Lung (tissue), 17 donors: ENCODE measurements at places on chromosomes 1 and 21.

DNA sequence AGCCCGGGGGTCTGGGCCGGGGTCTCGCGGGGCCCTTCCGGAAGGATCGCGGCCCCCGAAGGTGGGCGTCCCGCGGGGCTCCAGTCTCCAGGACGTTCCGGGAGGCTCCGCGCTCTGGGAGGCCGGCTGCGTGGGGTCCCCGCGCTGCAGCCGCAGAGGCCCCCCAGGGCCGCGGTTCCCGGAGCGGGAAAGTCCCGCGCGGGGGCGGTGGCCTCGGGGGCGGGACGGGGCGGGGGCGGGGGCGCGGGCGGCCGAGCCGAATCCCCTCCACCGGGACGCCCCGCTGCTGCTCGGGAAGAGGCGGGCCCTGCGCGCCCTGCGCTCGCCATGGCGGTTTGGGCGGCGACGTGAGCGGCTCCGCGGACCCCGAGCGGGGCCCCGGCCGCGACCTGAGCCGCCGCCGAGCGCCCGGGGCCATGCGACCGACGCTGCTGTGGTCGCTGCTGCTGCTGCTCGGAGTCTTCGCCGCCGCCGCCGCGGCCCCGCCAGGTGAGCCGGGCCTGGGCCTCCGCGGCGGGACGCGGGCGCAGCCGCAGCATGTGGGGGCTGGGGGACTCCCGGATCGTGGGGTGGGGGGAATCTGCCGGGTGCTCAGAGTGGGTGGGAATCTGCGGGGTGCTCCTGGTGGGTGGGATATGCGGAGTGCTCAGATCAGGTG is at the start of gene IFNGR2:
Gene IFNGR2, plus strand, starts transcription at position 286 of the 658 bp plus-strand sequence. Its CDS starts 131 bp downstream, at position 417.
- peak; percentile 70 for DNase-seq

GRCh38 chr1:84090447-84091245 is 53.4 kb upstream of the PRKACB start:
- no peak for DNase-seq

DNA sequence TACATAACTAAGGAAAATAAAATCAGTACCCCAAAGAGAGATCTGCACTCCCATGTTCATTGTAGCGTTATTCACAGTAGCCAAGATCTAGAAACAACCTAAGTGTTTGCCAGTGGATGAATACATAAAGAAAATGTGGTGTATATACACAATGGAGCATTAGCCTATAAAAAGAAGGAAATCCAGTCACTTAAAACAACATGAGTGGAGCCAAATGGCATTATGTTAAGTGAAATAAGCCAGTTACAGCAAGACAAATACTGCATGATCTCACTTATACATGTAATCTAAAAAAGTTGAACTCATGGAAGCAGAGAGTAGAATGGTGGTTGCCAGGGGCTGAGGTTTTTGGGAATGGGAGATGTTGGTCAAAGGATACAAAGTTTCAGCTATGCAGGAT is 508.3 kb upstream of the B3GALT2 start:
- no peak for DNase-seq

GRCh38 chr1:161781995-161782394 is 15.9 kb downstream of the ATF6 start:
- DNase-seq: no peak

GRCh38 chr21:19276665-19277064 is 873.1 kb upstream of the TMPRSS15 start:
- DNase-seq: no peak

DNA sequence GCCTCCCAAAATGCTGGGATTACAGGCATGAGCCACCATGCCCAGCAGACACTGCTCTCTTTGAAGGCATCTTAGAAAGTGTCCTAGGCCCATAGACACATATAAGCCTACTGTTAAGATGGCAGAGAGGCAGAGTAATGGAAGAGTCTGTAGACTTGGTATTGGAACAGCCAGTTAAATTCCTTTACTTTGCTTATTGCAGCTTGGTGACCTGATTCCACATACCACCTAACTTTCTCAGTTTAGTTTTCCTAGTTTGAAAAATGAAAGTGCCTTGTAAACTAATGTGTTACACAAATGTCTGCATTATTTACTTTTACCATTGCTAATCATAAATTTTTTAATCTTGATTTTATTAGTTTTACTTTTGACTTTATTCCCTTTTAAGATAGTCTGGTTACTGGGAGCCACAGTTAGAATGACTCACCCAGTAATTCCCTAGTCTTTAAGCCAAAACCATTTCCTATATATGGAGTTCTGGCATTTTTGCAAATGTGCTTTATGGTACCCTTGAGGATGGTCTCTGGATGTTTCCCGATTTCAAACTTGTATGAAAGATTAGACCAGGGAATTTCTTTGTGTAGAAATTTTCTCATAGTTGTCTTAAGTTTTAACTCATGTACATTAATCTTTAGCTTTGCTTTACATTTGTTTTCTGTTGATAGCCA is 6.4 kb downstream of the SMAP2 start:
- DNase-seq: no peak

- DNase-seq: no peak
Measured at GRCh38 chr1:39531526-39531925, 40.1 kb downstream of the BMP8A start.

DNA sequence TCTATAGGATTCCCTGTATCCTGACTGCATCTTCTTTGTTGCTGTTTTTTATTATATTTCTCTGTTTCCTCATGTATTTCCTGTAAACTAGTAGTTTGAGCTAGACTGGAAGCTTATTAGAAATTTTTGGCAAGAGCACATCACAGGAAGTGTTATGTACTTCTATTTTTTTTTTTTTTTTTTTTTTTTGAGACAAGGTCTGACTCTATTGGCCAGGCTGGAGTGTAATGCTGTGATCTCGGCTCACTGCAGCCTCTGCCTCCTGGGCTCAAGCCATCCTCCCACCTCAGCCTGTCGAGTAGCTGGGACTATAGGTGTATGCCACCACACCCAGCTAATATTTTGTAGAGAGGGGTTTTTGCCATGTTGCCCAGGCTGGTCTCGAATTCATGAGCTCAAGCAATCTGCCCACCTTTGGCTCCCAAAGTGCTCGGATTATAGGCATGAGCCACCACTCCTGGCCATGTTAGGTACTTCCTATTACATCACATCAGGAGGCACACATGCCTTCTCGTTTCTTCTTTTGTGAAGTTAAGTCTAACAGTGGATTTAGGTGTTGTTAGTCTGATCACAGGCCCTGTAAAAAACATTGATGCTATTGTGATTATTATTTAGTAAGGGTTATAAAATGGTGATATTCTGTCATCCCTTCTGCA is 12.5 kb downstream of the C1orf21 start:
- DNase-seq: no peak

- DNase-seq: no peak
Measured at GRCh38 chr1:225347123-225347683, 80.6 kb downstream of the LBR start.

GRCh38 chr21:33831962-33832659 is 83.5 kb downstream of the ATP5PO start:
- peak; percentile 52 for DNase-seq

GRCh38 chr1:229018674-229019295 is 252.1 kb upstream of the RAB4A start:
- no peak for DNase-seq

GRCh38 chr1:232822530-232822929 is 17.3 kb downstream of the MAP10 start:
- no peak for DNase-seq

GRCh38 chr1:224744521-224744920 is 128.4 kb downstream of the CNIH3 start:
- DNase-seq: no peak

DNA sequence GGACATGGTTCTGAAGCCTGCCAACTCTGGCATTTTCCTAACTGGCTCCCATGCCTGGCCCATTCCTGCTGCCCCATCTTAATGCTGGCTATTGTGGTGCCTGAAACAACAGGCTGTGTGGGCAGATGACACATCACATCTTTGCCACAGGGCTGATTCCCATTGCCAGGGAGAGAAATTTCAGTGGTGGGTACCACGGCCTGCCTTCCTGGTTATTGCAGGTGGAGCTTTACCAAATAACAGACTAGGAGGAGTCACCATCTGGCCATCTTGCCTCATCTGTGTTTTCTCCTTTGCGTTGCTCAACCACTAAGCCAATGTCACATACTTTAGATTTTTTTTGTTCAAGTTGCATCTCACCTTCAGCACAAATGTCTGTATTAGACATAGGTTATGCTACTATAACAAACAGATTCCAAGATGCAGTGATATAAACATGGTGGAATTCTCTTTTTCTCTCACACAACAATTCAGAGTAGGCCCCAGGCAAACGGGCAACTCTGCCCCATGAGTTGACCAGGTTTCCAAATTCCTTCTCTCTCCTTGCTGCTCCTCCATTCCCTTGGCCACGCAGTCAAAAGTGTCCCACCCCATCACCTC is 14.1 kb downstream of the CDA start:
- DNase-seq: no peak

GRCh38 chr1:8687538-8687937 is 129.9 kb downstream of the RERE start:
- DNase-seq: no peak

- no peak for DNase-seq
Measured at GRCh38 chr21:41900401-41900800, 21.3 kb upstream of the PRDM15 start.
